Activated naive CD8-positive, alpha-beta T cell treated with anti-CD3 and anti-CD28 coated beads, Interleukin-2, amount 10 ng/mL, durations not matched to agents 7 days and 5 days (primary cell): ENCODE measurements at places on chromosomes 11 and 22. TPM values are rescaled to one million over a fixed set of nuclear protein-coding genes. Genes with fewer than 3 reads are reported as not detected.
A peak's percentile ranks its signal among the peaks of the same experiment; 100 is the strongest.

Gene LTO1
- total RNA-seq = 37.1 TPM

DNA sequence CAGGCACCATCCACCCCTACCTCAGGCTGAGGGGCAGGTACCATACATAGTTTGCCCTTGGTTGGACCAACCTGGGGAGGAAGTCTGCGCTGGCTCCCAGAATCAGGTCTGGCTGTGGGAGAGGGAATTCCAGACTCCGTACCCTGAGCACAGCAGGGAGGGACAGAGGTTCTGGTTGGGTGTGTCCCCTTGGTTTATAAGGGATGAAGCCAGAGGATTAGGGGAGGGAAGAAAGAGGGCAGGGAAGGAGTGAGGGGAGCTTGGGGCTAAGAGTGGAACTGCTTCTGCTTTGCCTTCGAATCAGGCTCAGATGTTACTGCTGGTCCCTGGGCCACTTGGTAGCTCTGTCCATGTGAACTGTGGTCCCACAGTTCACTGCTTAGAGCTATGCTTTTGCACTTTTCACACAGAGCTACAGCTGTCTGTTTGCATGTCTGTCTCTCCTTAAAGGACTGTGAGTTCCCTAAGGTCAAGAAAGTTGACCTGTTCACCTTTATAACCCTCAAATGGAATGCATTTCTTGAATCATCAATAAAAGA, 9.2 kb downstream of the MMP20 start:
- DNase-seq = no peak

DNA sequence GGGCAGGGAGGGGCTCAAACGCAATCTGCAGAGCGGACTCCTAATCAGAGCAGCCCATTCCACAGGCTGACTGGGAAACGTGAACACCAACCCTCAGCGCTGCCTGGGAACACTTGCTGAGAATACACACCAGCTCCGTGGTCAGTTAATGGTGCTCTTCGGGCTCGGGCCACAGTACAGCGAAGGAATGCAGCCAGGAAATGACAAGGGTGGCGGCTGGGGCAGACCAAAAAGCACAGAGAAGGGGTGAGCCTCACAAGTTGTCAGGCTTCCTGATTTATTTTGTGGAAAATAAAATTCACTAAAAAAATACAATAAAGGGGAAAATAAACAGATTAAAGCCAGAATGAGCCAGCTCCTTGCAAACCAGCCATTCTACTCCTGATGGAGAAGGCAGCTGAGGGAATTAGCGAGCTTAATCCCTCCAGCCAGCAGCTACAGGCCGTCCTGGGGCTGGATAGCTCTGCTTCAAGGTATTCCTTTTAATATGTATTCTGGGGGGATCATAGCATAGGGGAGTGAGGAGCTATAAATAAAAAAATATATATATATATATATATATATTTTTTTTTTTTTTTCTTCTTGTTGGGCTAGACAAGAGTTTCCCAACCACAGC, 165.5 kb upstream of the NTM start:
- no peak for DNase-seq

- DNase-seq = peak; percentile 61
Measured at GRCh38 chr11:67267188-67268080, 1.2 kb downstream of the GRK2 start.

- DNase-seq = no peak
Measured at GRCh38 chr11:11396301-11397035, 43.4 kb upstream of the CSNK2A3 start.

DNA sequence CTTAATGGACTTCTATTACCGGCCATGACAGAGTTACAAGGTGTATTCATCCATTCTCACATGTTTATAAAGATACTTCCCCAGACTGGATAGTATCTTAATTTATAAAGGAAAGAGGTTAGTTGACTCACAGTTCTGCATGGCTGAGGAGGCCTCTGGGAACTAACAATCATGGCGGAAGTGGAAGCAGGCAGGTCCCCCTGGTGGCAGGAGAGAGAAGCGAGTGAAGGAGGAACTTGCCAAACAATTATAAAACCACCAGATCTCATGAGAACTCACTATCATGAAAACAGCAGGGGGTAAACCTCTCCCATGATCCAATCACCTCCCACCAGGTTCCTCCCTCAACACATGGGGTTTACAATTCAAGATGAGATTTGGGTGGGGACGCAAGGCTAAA, 170.0 kb upstream of the PDGFD start:
- no peak for DNase-seq
